ENCODE measurements at places on chromosomes 3 and 15. TPM values are rescaled to one million over a fixed set of nuclear protein-coding genes. Genes with fewer than 3 reads are reported as not detected.

GRCh38 chr15:45616901-45617323 lies 17.9 kb upstream of the SQOR start:
- no peak for DNase-seq

KBTBD13 gene
- 1.3 TPM for polyA plus RNA-seq

- DNase-seq = no peak
These were observed 1.1 kb upstream of the FBLN2 start for GRCh38 chr3:13547591-13548371.

DNA sequence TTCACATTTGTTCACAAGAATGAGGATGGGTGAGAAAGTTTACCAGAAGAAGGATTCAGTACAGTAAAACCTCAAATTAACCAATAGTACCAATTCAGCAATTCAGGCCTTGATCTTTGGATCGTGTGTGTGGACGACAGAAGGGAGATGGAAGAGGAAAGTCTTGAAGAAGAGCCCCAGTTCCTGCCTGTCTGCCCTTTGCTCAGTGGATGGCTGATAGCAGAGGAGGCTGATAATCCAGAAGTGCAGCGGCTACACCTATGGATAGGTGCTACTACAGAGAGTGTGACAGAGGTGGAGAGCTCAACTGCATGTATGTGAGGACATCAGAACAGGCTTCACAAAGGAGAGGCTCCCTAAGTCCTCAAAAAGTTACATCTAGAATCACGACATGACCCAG lies 29.2 kb upstream of the PLXND1 start:
- no peak for DNase-seq

DNA sequence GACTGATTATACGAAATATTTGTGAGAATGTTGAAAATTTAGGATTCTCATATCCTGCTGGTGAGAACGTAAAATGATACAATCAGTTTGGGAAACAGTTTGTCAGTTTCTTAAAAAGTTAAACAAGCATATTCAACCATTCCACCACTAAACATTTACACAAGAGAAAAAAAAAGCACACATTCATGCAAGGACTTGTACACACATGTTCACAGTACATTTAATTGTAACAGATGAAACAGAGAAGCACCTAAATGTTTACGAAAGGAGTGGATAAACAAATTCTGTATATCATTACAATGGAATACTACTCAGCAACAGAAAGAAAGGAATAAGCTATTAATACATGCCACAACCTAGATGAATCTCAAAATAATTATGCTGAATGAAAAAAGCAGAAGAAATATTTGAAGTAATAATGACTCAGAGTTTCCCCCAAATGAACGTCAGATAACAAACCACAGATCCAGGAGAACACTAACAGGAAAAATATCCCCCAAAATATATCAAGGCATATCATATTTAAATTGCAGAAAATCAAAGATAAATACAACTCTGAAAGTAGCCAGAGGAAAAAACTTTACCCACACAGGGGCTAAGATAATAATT lies 14.3 kb downstream of the ANKRD28 start:
- no peak for DNase-seq

DNA sequence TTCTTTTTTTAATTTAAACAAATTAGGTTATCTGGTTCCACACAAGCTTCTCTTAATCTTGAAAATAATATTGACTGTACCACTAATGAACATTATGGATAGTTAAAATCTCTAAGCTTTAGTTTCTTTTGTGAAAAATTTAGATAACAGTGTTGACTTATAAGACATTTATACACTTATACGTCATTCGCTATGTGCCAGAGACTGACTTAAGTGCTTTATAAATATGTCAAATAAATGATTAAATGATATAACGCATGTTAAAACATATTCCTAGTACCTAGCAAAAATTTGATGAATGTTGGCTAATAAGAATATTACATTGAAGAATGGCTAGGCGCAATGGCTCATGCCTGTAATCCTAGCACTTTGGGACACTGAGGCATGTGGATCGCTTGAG lies 96.3 kb downstream of the PCCB start:
- DNase-seq = no peak
